ENCODE measurements at places on chromosomes 3 and 15.
A peak's percentile ranks its signal among the peaks of the same experiment; 100 is the strongest.

DNA sequence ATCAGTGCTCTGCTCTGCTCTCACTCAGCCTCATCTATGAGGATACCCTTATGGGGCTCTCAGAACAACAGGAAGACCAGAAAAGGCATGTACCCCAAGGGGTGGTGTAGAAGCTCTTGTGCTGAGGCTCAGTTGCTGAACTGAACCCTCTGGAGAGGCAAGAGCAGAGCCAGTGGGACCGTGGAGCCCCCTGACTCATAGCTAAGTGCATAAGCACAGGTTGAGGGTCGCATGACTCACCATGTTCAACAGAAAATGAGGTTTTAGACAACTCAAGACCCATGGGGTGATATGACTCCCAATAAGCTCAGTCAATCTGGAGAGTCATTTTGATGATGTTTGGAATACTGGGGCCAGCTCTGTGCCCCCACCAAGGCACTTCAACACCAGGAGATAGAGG, 37.3 kb downstream of the CRYGS start:
- DNase-seq = no peak

DNA sequence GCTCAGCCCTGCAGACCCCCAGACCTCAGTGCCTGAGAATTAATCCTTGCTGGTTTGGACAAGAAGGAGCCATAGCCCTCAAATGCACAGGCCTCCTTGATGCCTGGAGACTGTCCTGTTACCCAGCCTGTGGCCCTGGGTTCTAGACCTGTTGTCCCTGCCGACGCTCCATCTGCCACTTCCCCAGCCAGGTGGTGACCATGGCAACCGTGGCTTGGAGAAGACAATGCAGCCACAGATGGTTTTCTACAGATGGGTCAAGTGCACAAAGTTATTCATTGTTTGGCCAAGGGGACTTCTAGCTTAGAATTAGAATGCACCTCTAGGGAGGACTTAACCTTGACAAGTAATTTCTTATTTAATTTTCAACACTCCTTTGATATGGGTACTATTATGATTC, 297.1 kb downstream of the UACA start:
- DNase-seq = no peak

- DNase-seq = peak; percentile 84
Measured at GRCh38 chr3:16067837-16068471, 106.5 kb upstream of the GALNT15 start.

DNA sequence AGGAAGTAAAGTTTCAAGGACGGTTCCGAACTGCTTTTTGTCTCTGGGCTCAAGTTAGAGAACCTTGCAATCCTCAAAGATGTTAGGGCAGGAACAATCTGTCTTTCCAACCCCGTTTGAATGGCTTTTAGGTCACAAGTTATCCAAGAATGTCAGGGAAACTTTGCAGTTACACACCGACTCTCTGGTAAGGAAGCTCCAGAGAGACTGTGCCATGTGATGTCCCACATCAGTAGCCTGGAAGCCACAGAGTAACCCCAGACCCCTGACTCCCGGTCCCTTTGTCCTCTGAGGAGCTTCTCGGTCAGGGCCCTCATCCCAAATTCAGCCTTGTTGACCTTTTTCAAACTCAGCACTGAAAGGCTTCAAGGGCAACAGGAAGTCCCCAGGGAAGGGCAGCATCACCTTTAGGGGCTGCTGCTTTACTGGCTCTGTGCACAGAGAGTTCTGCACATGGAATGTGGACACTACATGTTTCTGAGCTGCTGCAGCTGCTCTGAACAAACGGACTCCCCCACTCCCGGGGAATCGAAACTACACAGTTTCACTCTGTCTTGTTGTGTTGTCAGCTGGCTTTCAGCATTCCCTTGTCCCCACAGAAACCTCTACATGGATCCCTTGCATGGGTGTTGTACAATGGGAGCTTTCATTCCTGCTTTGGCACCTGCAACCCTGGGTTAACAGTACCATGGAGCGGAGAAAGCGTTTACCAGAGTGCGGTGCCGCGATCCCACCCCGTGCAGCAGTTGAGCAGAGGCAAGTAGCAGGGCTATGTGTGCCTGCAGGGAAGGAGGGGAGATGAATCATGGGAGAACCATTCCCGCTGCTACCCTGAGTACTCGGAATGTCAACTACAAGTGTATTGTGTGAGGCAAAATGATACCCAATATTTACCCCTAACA, 408.2 kb upstream of the THBS1 start:
- no peak for DNase-seq

GRCh38 chr3:194265505-194265892, 85.6 kb downstream of the CPN2 start:
- DNase-seq = peak; percentile 50

DNA sequence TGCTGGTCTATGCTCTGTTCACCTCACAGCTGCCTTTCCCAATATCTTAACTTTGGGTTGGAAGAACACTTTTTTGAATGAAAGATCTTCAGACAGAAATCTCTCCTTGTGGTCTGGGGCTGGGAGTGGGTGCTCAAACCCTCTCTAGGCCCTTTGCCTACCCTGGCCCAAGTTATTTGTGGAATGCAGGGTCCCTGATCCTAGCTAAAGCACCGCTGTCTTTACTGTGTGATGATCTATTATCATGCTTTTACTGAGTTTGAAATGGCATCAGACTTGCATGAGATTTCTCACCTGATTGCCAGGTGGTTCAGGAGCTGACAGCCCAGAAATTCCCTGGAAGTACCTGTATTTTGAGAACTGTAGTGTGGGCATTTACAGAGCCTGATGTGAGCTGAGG, 412.7 kb upstream of the ONECUT1 start:
- DNase-seq = no peak

DNA sequence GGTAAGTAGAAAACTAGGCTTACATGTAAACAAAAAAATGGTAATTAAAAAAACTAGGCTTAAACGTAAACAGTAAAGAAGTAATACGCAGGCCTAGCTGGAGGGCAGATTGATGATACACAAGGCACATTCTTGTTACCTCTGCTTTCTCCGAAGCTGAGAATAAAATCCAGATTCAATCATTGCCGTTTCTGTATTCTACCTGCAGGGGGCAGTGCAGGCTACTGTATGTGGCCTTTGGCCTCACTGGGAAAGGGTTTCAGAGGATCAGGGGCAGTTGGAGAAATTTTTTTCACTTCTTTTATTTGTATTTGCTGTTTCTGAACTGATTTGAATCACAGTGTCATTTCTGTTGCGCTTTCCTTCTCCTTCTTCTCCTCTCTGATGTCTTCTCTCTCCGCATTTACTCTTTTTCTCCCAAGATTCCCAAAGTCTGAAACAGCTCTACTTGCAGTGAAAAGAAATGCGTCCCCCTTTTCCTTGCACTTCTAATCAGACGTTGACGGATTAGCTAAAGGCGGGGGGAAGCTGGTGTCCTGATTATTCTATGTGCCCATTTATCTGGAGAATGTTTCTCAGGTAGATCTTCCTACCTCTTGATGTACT, 67.1 kb upstream of the MCTP2 start:
- no peak for DNase-seq

GRCh38 chr15:78640527-78641101, 396 bp downstream of the CHRNB4 start:
- no peak for DNase-seq

DNA sequence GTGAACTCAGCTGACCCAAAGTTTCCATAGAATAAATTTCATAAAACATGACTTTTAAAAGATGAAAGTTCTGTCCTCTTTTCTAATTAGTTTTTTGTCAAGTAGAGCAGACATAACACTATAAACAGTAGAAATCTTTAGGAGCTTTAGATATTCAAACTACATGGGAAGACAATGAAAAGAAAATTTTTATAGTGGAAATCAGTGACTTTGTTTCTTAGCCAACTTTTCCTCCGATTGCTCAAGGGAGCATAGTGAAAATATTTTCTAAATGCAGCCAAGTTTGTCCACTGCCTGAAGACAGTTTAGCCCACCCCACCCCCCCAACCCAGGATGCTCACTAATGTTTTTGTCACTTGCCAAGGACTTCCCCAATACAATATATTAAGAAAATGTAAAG, 114.9 kb downstream of the PLD1 start:
- DNase-seq = no peak

- no peak for DNase-seq
Measured at GRCh38 chr3:26590919-26591484, 31.6 kb upstream of the LRRC3B start.

Data from GM04503 (cell line).